ENCODE measurements at places on chromosomes 6 and 20.

GRCh38 chr6:45586216-45587171, 208.8 kb upstream of the SUPT3H start:
- no peak for DNase-seq

- DNase-seq, result no peak
These were observed 14.7 kb upstream of the SLPI start for GRCh38 chr20:45269056-45269455.

- DNase-seq, result peak; percentile 61
These were observed 639 bp upstream of the RCAN2 start for GRCh38 chr6:46491628-46492547.

- DNase-seq, result no peak
These were observed 145.6 kb upstream of the ID4 start for GRCh38 chr6:19691465-19692167.

DNA sequence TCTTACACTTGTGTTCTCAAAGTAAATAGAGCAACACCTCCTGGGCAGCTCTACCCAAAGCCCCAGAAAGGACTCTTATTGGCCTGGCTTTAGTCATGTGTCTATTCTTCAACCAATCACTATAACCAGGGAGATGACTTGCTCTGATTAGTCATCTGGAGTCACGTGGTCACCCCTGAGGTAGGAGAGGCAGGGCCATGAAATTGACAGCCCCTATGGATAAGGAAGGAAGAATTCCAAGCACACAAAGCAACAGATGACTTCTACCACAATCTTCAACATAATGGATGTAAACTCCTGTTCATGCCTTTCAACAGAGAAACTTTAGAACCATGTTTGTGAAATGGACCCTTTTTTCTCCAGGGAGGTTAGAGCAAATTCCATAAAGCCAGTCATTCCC, 24.6 kb upstream of the EYA2 start:
- no peak for DNase-seq

DNA sequence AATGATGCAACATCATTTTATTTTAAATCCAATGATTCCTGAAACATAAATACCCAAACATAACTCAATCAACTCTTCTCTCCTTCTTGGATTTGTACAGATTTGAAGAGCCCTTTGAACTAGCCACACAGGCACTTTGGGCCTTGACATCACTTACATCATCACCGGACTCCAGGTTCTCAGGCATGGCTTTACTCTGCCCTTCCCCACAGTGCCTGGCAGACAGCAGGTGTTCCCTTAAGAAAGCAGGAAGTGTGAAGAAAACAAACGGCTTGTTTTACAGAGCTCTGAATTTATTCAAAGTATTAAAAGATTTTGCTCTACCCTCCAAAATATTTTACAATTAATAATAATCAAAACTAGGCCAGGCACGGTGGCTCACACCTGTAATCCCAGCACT, 54.8 kb upstream of the GCM1 start:
- DNase-seq, result no peak

DNA sequence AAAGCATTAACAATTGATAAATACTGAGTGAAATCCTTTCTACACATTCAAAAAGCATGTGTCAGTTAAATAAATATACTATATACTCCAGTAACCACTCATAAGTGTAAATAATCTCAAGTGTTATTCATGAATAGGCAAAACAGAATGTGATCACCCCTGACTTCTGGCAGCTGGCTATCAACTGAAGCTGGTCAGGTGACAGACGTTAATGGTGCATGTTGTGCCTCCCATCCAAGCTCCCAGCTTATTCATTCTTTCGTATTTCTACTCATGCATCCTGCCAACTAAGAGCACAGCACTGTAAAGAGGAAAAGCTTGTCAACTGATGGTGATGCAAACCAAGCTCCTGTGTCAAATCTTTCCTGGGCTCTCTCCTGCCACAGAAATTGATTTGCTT, 7.7 kb downstream of the PSMB1 start:
- no peak for DNase-seq

GRCh38 chr6:71252410-71252809, 36.2 kb upstream of the OGFRL1 start:
- DNase-seq, result no peak

DNA sequence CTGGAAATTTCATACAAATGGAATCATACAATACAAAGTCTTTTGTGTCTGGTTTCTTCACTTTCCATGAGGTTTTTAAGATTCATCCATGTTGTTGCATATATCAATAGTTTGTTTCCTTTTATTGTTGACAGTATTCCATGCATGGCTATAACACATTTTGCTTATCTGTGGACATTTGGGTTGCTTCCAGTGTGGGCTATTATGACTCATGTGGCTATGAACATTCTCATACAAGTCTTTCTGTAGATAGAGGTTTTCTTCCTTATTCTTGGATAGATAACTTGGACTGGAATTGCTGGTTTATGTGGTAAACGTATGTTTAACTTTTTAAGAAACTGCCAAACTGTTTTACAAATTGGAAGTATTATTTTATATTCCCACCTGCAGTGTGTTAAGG, 30.0 kb upstream of the KIF6 start:
- no peak for DNase-seq

DNA sequence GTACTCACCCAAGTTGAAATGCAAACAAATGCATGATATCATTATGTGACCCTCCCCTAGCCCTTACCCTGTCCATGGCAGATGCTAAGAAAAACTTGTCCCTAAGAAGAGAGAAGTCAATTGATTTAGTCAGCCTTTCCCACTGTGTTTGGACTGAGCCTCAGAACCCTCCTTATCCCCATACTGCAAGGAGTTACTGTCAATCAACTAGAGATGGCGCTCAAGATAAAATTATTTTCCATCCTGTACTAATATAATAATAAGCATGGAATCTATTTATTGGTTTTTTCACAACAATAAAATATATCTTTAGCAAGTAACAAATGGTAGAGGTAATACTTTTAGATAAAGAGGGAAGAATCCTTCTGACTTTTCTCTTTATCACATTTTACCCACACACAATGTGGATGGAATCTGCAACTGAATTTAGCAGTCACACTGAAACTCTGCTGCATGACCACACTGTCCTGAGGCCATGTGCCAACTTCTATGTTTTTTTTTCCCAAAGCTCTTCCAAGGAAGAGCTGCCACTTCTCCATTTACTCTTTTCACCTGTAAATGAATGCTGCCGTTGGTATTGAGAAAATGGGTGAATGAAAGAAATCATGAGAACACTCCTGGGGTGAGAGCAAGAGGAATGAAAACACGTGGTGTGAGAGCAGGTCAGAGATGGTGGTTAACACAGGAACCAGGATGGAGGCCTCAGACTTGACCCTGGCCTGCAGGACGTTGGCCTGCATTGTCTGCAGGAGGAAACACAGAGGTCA, 10.5 kb downstream of the NT5E start:
- no peak for DNase-seq

DNA sequence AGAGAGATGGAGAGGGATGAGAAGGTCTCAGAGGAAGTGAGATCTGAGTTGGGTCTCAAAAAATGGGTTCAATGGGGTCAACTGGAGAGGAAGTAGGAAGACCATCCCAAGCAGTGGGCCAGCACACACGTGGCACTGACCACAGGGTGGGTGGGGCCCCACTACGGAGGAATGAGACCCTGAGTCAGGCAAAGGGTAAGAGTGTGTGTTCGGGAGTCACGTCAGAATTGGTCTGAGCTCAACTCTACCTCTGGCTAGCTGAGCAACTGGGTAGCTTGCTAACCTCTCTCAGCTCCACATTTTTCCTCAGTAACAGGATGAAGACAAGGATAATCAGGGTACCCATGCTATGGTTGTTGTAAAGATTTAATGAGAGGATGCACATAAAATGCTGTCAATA, 79.0 kb downstream of the TRERF1 start:
- no peak for DNase-seq

DNA sequence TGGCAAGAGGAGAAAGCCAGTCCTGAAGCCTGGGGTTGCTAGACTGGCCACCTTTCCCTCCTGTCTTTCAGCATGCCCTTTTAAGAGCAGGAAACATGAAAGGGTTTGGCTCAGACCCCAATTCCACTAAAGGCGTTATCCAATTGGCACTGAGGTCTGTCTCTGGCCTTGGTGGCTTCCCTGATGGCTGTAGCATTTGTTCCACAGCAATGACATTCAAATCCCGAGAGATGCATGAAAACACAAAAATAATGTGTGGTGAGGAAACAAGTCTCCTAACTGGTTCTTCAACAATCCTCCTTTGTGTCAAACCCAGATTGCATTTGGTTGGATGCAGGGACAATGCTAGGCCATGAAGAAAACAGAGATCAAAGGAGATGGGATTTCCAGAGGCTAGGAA, 56.5 kb upstream of the ADTRP start:
- no peak for DNase-seq

- peak; percentile 46 for DNase-seq
These were observed 33.4 kb upstream of the CCR6 start for GRCh38 chr6:167089243-167090142.
